ENCODE measurements at places on chromosomes 13 and 19.

GRCh38 chr13:97544031-97544765 lies 110.2 kb downstream of the RAP2A start:
- DNase-seq: no peak

- DNase-seq: no peak
These were observed 82.8 kb downstream of the SIPA1L3 start for GRCh38 chr19:37989855-37990254.

- no peak for DNase-seq
These were observed 88.2 kb upstream of the MBNL2 start for GRCh38 chr13:97133955-97134354.

GRCh38 chr13:49220036-49220855 lies at the start of gene MLNR:
Gene MLNR (plus strand): TSS chr13:49220338. CDS start chr13:49220338, 0 bp downstream.
- DNase-seq: peak; percentile 77

- DNase-seq: no peak
These were observed 7.6 kb downstream of the F2RL3 start for GRCh38 chr19:16896146-16897028.

DNA sequence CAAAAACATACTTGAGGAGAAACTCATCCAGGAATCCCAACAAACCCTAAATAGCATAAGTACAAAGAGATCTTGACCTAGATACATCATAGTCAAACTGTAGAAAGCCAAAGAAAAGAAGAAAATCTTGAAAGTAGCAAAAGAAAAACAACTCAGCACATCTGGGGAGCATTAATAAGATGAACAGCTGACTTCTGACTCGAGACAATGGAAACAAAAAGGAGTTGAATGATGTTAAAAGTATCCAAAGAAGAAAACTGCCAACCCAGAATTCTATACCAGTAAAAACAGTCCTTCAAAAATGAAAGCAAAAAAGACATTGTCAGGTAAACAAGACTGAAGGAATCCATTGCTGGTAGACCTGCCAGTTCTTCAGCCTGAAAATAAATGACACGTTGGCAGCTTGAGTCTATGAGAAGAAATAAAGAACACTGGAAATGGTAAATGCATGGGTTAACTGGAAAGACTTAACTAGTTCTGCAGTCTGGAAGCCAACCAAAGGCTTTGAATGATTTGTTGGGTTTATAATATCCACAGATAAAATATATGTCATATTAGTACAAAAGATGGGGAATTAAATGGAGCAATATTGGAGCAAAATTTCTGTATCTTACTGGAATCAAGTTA lies 46.8 kb downstream of the TSSK6 start:
- DNase-seq: no peak

DNA sequence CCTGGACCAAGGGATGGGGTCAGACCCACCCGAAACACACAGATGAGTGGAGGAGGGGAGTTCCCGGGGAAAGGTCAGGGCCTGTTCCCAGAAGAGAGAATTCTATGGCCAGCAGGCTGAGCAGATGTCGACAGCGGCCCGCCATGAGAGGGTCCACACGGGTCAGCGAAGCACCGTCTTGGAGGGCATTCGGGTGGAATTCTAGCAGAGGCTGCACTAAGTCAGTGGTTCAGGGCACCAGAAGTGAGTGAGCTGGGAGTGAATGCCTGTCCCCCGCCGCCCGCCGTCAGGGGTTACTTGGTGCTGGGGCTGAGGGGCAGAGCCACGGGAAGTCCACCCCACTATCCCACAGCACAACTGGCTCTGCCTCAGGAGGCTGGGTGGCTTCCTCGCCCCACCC lies 96.2 kb upstream of the VSTM2B start:
- DNase-seq: no peak

GRCh38 chr13:68976287-68976686 lies 1131.3 kb upstream of the ATXN8OS start:
- DNase-seq: no peak

- no peak for DNase-seq
These were observed 19.6 kb downstream of the RNF6 start for GRCh38 chr13:26202365-26202972.

DNA sequence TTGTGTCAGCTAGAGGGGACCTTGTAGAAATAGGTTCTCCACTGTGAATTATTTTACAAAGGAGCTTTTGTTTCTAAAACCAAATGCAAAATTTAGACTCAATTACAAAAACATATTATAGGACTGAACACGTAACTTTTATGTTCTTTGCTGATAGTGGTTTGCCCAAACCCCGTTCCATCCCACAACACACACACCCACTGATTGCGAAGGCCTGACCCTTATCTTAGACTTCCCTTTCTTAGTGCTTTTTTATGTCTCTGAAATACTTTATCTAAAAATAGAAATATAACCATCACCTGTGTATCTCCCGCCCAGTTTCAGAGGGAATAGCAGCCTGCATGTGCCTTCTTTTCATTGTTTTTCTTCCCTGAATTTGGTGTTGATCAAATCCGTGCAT lies 13.0 kb downstream of the CCNA1 start:
- no peak for DNase-seq

GRCh38 chr13:101291206-101291605 lies 125.1 kb downstream of the NALCN start:
- no peak for DNase-seq

DNA sequence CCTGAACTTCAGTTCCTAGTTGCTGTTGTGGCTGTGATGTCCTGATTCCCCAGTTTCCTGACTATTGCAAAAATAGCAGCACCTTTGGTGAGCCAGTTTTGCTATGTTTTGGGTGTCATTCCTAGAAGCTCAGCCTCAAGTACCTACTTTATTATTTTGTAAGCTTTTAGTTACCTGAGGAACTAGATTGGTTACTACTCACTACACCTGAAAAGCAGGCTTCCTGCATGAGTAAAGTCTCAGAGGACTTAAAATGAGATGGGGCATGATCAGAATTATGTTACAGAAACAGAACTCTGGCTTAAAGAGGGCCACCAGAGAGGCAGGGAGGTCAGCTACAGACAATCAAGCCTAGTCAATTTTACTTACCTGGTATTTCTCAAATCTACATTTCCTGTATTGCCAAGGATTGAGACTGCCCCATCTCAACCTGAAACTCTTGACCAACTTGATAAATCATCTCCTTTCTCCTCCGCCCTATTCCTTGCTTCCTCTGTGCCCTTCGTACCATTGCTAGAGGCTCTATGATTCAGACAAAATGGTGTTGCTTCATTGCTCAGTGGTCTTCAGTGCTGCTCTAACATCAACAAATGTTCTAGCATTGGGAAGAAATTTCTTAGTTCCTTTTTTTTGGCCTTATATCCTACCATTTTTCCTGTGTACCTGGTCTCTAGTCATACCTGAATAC lies 58.9 kb downstream of the RAP2A start:
- DNase-seq: no peak

DNA sequence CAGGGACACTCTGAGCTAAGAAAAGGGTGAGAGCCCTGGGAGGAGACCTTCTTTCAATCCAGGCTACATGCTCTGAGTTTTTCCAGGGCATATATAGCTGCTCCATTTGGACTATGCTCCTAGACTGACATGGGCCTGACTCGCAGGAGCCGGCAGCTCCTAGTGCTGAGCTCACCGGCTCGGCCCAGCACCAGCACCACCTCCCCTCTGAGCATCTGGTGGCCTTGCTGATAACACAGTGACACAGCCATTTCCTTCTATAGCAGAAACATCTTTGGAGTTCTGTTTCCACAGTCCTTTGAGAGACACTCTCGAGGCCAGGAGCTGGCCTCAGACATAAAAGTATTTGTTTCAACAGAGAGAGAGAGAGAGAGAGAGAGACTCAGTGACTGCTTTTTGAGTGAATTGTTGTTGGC lies 184.9 kb downstream of the TM9SF2 start:
- no peak for DNase-seq

Measured in activated effector memory CD4-positive, alpha-beta T cell treated with anti-CD3 and anti-CD28 coated beads, Interleukin-2, amount 50 U/mL, for 16 hours (primary cell).